ENCODE measurements at places on chromosomes 5 and 9.

GRCh38 chr9:107633406-107633805 is 143.8 kb upstream of the KLF4 start:
- no peak for DNase-seq

DNA sequence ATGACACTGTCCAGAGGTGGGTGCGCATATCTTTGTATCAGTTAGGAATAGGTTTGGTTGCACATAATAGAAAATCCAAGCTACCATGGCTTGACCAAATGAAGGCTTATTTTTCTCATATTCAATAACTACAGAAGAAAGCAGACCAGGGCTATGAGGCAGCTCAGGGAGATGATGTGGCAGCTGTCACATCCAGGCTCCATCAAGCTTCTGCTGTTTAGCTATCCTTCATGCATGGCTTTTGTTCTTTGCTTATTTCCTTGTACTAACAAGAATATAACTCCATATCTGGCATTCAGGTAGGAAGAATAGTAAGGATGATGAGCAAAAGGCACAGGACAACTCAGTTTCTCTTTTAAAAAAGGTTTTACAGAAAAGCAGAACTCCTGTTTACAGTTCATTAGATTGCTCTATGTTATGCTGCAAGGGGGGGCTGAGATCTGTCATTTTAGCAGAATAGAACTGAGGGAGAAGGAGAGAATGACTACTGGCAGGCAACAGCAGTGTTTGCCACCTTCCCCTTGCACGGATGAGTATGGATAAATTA is 336.1 kb downstream of the MLLT3 start:
- DNase-seq, result no peak

DNA sequence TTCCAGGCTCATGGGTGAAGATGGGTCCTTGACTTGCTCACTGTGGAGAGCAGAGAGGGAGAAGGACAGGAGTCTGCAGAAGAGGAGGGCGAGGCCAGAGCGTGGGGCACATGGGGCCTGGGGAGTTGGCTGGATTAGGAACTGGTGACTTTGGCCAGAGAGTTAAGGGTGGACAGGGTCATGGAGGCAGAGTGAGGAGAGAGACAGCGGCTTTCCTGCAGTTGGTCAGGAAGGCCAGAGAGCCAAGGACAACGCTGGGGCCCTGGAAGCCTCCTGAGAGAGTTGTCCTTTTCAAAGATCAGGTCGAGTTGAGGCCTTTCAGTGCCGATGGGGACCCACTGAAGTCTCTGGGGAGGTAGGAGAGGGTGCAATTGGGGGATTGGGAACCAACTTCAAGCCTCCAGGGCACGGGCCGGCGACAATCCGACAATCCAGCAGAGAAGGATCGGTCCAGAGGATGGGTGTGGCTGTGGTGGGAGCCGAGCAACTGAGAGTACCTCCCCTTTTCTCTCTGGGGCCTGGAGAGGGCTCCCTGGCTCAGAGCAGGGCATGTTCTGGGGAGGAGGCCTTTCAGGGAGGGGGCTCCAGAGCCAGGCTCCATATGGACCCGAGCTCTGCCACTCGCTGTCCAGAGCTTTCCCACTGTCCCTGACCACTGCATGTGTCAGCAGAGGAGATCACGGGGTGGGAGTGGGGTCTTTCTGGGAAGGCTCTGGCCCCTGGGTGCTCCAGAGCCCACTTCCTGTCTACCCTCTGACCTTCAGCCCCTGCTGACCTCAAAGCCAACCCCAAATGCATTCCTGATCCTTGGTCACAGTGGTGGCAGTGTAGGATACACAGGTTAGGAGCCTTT is 7.5 kb upstream of the PHYHD1 start:
- no peak for DNase-seq

DNA sequence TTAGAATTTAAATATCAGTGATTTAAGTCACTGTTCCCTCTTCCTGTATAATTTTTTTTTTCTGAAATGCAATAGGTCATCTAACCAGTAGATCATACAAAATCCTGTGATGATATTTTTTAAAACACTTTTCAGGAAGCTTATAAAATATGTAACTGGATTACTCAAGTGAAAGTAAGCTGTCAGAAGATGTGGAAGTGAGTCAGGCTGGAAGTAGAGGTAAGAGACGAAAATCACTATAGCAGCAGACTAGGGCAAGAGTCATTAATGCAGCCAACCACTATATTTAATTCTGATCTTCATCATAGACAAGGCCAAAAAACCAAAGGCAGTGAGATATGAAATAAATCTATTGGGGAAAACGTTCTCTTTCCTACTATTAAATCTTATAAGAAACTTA is 65.7 kb upstream of the C6 start:
- DNase-seq, result no peak

DNA sequence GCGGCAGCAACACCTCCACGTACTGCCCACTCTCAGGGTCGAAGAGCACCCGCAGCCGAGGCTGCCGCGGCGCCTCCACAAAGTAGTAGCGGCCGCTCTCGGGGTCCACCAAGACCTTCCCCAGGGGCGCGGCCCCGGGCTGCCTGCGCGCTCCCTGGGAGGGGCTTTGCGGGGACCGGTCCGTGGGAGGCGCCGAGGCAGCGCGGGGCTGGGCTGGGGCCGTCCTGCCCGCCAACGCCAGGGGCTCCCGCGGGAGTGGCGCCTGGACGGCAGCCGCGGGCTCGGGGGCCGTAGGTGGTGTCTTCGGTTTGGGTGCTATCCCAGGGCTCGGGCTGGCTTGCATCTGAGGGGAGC is 2.6 kb upstream of the MZB1 start:
- no peak for DNase-seq

- no peak for DNase-seq
These were observed 92.9 kb downstream of the EHMT1 start for GRCh38 chr9:137711678-137712105.

DNA sequence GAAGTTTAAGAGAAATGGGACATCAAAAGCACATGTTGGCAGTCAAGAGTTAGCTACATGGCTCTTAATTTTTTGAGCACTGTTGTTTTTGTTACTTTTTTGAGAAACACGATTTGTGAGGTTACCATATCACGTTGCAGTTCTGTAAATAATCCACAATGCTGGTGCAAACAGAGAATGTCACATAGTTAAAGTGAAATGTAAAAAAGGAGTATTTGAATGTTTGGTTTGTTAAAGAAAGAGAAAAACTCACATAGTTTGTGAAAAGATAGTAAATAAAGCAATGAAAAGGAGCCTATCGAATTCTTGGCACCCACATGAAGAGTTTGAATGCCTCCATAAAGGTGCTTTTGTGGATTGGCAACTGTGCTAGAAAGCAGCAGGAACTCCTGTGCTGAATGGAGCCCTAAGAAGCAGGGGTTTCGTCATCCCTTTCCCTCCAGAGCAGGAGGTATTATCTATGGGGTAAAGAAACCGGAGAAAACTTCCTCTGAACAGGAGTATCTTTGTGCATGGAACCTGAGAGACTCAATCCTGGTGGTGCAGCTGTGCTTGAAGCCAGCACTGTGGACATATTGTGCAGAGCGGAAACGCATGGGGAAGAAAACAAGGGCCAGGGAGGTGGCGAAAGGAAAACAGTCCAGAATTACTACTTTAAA is 148.5 kb upstream of the OTULINL start:
- no peak for DNase-seq

- DNase-seq, result no peak
These were observed 97.4 kb downstream of the CDH9 start for GRCh38 chr5:26940994-26941393.

DNA sequence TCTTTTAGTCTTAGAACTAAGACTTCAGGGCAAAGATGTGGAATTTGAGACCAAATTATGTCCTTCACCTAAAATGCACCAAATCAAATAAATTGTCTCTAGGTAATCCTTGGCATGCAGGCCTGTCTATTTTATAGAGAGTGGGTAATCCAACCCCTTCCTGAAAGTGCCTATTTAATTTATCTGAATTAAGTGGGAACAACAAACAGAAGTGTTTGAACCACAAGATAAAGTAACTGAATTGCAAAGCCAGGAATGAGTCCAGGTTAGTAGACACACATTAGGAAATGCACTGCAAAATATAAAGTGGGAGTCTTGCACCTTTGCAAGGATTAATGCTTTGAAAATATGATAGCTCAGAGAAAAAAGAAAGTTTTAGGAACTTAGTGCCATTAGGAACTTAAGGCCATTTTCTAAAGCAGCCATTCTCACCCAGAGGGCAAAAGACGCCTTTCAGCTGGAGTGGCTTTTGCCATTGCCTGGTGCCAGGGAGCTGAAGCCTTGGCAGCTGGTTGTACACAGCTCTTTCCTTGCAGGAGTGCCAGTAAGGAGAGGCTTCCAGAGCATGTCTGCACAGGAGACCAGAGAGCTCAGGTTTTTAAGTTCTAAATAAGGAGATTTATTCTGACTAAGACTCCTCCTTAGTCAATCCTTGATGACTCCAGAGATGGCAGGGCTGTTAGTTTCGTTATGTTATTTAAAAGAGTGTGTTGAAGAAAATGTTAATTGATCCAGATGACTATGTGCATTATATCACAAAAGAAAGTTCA is 151.7 kb upstream of the ELL2 start:
- DNase-seq, result no peak

- DNase-seq, result no peak
These were observed 30.7 kb downstream of the TERT start for GRCh38 chr5:1264211-1264610.

- no peak for DNase-seq
These were observed 96.7 kb upstream of the CLINT1 start for GRCh38 chr5:157955541-157956172.

DNA sequence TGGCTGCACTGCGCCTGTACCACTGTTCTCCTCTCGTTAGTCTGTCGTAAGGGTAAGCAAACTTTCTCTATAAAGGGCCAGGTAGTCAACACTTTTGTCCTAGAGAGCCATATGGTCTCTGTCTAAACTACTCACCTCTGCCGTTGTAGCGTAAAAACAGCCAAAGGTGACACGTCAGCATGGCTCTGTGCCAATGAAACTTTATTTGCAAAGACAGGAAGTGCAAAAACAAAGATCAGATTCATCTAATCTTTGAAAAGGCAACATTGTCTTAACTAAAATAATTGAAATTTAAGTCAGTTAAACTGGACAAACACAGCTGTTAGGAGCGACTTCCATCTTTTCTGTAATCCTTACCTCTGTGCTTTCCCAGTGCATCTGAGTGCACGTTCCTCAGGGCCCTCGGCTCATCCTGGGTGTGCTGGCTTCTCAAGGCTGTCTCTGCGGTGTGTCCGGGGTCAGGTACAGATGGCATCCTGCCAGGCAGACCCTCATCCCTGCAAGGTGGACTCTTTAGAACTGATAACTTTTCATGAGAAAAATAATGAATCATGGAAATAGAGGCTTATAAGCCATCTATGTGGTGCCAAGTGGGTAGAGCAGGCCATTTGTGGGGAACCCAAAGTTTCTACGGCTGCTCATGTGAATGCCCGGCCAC is 35.2 kb upstream of the IRX4 start:
- no peak for DNase-seq

DNA sequence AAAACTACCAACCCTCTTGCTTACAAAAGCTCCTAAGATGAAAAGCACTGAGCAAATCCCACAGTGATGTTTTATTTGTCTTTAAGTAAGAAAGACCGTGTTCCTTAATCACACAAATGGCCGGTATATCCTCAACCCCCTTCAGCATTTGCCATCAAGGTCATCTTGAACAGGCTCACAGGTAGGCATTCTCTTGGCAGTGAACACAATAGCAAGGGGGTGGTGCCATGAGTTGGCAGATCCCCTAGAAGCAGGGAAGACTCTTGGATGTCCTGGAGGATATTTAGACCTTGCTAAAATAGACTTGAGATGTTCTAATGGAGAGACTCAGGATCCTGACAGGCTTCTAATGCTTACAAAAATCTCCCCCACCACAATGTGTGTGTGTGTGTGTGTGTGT is 323.0 kb downstream of the SPOCK1 start:
- no peak for DNase-seq

DNA sequence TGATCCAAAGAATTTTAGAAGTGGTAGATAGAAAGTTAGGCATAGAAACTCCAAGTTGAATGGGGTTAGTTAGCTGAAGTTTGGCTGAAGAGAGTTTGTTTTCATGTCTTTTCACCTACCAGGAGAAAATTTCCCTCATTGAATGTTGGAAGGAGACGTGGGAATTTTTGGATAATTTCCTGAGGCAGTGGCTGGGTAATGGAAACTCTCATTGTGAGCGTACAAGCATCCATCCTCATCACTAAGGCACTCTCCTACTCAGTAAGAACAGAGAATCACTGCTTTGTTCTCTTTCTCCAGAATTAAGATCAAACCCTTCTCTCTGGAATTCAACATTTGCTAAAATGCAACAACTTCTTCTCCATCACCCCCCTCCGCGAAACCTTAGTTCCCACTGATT is 179.7 kb downstream of the PALM2AKAP2 start:
- no peak for DNase-seq

GRCh38 chr5:151008906-151009305 is 11.5 kb upstream of the GPX3 start:
- no peak for DNase-seq

DNA sequence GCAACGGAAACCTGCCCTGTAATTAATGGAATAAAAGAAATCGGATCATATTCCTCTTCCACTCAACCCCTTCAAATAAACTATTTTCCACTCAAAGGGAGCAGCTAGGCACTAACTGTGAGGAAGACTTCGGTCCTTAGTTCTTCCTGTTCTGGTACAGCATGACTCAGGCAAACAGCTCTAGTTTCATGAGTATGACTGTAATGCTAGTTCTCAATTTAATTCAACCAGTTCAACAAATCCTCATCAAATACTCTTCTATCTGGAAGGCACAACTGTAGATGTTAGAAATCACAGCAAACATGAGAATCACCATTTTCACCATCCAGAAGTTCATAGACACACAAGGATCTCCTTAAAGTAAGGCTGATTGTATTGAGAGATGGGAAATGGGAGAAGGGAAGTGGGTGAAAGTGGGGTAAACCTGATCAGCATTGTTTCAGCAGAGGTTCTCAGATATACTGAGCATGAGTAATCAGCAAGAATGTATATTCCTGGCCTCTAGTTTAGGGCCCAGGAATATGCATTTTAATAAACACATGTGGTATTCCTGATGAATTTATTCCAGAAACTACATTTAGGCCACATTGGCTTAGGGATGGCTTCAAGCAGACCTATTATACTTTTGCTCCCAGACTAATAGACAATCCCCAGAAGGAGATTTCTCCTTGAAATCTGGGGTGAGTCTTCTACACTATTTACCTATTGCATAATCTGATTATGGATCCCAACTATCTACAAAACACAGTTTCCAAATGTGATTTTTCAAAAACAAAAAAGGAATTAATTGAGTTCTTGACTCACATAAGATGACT is 141.1 kb upstream of the SLC12A2 start:
- DNase-seq, result no peak
